ENCODE measurements at places on chromosomes 11 and 22.

DNA sequence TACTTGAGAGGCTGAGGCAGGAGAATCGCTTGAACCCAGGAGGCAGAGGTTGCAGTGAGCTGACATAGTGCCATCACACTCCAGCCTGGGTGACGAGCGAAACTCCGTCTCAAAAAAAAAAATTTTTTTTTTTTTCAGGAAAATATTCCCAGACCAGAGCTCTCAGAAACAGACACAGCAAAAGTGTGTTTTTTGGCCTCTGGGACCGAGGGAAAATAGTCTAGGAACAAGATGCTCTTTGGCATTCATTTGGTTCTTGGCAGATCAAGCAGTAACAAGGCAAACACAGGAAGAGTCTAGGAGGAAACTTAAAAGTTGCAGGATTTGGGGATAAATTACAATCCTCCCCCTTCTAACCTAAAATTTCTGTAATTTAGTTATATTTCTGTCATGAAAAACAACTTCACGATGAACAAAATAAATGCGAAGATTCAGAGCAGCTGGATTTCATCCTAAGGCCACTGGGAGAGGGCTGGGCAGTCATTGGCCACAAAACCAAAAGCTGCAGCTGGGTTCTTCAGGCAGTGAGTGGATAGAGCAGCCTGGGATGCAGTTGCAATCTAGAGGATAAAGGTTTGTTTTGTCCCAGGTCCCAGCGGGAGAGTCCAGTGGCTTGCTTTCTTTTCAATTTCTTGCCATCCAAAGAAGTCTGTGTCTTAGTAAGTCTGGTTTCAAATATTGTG is 19.7 kb downstream of the ATG16L2 start:
- no peak for DNase-seq

- DNase-seq = no peak
These were observed 40.2 kb upstream of the CFAP300 start for GRCh38 chr11:102006835-102007566.

GRCh38 chr11:26743622-26744021 is 21.8 kb upstream of the SLC5A12 start:
- DNase-seq = no peak

GRCh38 chr11:58494101-58494500 is 13.8 kb downstream of the OR5B21 start:
- DNase-seq = no peak

DNA sequence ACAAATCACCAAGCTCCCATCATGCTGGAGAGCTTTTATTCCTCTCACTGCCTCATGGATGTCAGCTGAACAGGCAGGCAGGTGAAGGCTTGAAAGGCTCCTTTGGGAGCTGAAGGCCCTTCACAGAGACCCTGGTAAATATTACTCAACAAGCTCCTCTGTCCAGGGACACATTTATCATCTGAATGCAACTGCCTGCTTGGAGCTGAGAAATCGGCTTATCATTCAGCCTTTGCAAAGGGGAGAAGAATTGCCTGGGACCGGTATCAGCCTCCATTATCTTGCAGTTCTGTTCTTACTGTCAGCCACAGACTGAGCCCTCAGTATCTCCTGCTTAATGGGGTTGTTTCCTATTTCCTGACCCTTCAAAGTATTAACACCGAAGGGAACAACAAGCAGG is 113.8 kb upstream of the PITPNB start:
- DNase-seq = no peak

Measured in stimulated activated naive CD4-positive, alpha-beta T cell treated with Interleukin-2 at 50 U/mL for 16 hours (primary cell).